ENCODE measurements at places on chromosomes 1 and 21.
A peak's percentile ranks its signal among the peaks of the same experiment; 100 is the strongest.

GRCh38 chr1:36703526-36704208 is 221.0 kb upstream of the CSF3R start:
- DNase-seq, result peak; percentile 59

DNA sequence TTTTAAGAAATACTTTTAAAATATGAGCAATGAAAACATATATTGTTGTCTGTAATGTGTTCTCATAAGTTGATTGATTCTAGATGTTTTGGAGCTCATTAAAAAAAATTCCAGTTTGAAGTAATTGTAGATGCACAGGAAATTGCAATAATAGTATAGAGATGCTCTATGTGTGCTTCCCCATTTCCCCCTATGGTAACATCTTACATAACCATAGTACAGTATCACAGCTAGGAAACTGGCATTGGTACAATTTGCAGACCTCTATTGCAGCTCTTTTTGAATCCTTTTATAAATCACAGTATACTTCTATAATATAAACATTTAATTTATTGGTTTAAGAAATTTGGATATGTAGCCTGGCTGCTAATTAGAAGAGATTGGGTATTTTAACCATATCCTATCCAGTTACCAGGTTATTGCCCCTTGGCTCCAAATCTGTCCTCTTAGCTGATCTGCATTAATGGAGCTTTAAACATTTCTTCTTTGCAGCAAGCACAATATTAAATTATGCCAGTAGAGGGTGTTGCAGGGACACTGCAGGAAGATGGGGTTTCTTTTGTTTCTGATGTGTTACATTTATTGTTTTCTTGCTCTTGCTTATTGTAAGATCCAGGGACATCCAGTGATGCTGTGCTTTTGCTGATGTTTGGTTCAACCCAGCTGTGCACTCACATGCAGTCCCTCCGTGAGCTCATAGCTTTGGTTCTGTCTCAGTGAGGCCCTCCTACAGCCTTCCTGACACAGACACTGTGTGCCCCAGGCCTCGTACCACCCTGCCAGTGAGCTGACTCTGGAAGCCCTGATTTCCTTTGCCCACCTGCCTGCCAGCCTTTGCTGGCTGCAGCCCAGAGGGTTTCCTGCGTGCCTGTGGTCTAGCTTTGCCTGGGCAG is 103.3 kb downstream of the RABGAP1L start:
- peak; percentile 60 for DNase-seq

DNA sequence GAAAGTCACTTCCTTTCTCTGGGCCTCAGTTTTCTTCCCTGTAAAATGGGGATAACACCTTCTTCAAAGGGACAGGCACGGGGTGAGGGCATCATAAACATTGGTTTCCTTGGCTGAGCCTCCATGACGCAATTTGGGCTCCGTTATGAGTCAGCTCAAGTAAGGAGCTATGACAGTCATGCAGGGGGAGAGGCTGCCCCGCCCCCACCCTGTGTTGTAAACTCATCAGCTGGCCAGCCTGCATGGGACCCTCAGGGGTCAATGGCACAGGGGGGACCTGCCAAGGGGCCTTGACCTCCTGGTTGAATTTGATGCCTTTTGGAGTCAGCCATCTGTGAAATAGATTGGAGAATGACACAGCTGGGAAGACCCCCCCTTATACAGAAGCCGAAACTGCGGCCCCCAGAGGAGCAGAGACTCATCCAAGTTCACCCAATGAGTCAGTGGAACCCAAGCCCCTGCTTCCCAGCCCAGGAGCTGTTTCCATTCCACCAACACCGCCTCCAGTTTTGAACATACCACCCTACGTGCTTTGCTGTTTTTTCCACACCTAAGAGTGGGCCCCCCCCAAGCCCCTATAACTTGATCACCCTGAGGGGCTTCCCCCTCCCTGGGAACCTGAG is 36.8 kb upstream of the RUNX3 start:
- no peak for DNase-seq

GRCh38 chr1:88237058-88237457 is 447.0 kb upstream of the PKN2 start:
- peak; percentile 52 for DNase-seq

DNA sequence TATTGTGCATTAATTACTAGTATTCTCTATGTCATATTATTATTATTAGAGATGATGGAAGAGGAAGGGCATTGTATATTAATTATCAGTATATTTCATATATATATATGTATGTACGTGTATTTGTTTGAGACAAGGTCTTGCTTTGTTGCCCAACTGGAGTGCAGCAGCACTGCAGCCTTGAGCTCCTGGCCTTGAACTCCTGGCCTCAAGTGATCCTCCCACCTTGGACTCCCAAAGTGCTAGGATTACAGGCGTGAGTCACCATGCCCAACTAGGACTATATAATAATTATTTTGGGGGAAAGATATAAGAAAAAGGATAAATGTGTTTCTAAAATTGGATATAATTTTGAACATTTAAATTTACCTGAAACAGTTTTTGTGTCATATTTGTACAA is 63.2 kb upstream of the USP24 start:
- no peak for DNase-seq

Measured in foreskin melanocyte (primary cell).